ENCODE measurements at places on chromosomes 2 and 18.

GRCh38 chr2:143682436-143683055 is 553.3 kb downstream of the ARHGAP15 start:
- no peak for DNase-seq

- DNase-seq: no peak
These were observed 42.5 kb downstream of the SDC1 start for GRCh38 chr2:20182241-20182931.

- DNase-seq: no peak
These were observed 41.4 kb downstream of the PRKD3 start for GRCh38 chr2:37283207-37283606.

DNA sequence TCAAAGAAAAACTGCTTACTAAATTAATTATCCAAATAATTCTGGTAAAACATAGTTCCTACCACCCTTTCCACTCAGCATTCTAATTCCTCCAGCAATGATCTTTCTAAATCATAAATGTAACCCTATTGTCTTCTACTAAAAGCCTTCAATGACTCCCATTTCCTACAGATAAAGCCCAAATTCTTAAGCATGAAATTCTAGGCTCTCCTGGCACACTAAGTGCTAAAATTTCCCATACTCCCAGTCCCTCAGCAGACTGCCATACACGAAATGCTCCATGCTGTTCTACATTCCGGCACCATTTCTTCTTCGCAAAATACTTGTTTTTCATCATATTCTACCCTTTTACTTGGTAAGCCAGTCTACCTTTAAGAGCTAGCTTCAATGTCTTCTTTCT is 96.9 kb downstream of the CHN1 start:
- DNase-seq: no peak

DNA sequence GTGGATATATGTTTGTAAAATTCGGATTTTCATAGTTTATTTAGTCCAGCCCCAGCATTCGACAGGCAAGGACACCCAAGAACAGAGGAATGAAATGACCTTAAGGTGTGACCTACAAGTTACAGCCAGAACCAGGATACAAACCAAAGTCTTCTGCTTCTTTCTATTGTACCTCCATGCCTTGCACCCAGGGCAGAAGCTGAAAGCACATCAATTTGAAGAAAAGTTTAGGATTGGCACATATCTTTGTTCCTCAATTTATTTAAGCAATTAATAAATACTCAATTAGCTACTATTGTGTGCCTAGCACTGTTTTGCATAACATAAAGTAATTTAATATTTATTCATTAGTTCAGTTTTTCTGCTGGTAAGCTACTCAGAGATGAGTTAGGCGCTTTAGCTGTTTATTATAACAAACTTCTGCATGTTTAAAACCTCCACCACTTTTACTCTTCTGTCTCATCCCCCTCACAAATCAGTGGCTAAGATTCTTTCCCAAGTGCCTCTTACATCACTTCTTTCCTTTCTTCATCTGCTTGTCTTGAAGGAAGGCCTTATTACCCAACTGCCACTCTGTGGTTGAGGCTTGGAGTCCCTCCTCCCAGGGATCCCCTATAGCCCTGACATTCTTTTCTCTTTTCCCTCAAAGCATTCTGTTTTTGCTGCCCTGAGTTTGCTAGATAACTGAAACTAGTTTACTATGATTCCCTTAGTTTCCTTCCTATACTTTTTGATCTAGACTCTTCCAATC is 37.1 kb upstream of the DARS1 start:
- DNase-seq: no peak

DNA sequence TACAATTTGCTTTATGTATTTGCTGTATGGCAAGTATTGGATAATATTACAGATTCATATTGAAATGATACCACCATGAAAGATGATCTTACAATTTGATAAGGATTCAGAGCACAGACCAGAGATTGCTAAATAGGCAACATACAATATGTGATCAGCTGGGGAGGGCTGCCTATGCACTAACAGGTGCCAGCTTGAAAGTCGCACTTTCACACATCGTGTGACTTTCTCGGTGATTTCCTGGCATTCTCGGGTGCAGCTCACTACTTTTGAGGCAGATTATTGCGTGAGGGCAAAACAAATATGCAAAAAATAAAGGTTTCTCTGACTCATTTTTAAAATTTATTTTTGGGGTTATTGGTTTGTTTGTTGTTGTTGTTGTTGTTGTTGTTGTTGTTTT is 36.0 kb downstream of the RBMS1 start:
- no peak for DNase-seq

- DNase-seq: no peak
These were observed 214.7 kb downstream of the KCNS3 start for GRCh38 chr2:18093196-18093595.

DNA sequence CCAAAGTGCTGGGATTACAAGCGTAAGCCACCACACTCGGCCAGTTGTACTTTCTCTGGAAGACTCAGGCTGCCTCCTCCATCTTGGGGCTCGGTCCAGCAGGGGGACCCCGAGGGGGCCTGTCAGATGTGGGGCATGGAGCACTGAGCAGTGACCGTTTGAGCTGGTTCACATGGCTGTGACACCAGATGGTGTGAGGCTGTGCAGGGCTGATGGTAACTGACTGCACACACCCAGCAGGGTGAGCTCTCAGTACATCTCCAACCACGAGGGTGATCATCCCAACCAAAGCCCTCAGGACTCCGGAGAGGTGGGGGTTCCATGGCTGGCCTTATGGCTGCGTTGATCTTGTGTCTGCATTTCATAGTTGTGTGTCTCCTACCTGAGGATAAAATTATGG is 63.4 kb downstream of the FAM168B start:
- no peak for DNase-seq

DNA sequence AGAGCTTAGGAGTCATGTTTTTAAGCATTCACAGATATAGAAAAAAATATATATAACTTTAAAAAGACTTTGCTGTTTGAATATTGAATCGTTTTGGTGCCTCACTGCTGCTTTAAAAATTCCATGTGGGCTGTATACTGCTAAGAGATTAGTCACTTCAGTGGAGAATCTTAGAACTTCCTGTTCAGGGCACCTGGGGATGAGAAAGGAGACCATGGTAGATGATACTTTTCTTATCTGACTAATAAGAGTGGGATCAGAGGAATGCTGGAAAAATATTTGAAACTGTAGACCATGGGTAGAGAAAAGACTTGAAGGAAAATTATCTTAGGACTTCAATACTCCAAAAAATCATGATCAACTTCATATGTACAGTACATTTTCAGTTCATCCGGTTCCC is 442.2 kb upstream of the SETBP1 start:
- no peak for DNase-seq

DNA sequence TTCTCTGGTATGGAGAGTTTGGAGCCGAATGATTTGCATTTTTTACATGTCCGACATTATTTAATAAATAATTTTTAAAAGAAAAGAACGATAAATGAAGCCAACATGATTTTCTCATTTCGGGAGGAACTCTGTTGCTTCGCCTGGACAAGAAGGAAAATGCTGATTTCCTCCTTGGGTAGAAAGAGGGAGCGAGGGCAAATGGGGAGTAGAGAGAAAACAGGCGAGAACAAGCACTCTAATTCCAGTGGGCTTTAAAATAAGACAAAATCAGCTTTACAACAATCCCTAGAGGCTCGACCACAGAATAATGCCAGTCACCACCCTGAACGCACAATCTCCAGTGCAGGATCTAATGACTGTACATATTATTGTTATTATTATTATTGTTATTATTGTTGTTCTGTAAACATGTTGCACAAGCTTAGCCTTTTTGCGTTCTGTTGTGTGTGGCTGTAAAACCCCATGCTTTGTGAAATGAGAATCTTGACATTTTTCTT is 3.7 kb downstream of the DLX1 start:
- no peak for DNase-seq

- no peak for DNase-seq
These were observed 9.0 kb upstream of the DSEL start for GRCh38 chr18:67525328-67526099.

- DNase-seq: no peak
These were observed 20.0 kb upstream of the CAVIN2 start for GRCh38 chr2:191866675-191867506.

GRCh38 chr2:10619643-10620042 is 70.1 kb downstream of the NOL10 start:
- DNase-seq: no peak

DNA sequence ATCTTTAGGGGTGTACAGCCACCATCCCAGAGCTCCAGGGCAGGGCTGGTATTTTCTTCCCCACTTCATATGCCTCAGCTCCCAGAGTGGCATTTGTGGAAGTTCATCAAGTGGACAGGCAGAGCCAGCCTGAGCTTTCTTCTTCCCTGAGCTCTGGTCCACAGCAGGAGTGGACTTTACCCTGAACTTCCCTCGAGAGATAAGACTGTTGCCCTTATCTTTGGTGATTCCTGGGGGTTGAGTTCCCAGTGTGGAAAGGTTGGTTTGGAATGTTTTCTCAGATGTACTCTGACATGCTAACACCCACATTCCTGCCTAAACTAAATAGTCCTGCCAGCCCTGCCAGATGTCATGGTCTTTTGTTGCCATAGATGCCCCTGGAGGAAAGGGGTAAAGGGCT is 62.0 kb upstream of the LGALSL start:
- no peak for DNase-seq

DNA sequence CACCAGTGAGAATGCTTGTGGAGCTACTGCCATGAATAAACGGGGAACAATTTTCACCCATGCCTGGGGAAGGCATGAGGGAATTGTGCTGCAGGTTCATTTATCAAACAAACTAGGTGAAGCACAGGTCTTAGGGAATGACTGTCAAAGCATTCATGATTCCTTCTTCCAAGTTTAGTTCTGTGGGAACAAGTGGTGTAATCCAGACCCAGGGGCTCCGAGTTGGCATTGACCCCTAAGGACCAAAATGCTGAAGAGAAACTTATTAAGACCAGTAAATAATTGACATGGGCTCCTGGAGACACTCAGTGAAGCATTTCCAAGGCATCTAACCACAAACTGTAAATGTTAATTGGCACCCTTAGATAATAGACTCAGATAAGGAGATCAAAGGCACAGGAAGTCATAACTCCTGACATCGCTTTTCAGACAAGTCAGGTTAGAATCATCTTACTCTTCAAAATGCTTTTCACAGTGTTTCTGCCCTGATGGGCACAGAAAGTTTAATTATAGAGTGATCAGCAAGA is 96.9 kb downstream of the SPP2 start:
- no peak for DNase-seq

- no peak for DNase-seq
These were observed 1.9 kb downstream of the FIGN start for GRCh38 chr2:163733956-163734355.

GRCh38 chr2:26300234-26300925 is 45.6 kb upstream of the SELENOI start:
- no peak for DNase-seq

DNA sequence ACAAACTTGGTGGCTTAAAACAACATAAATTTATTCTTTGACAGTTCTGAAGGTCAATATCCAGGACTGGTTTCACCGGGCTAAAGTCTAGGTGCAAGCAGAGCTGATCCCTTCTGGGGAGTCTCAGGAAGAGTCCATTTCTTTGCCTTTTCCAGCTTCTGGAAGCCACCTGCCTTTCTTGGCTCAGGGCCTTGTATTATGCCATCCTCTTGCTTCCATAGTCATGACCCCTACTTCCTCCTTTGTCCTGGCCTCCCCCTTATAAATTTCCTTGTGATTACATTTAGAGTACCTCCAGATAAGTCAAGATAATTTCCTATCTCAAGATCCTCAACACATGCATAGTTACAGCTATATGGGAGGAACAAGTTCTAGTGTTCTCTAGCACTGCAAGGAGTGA is 1089.5 kb downstream of the LRP1B start:
- no peak for DNase-seq

DNA sequence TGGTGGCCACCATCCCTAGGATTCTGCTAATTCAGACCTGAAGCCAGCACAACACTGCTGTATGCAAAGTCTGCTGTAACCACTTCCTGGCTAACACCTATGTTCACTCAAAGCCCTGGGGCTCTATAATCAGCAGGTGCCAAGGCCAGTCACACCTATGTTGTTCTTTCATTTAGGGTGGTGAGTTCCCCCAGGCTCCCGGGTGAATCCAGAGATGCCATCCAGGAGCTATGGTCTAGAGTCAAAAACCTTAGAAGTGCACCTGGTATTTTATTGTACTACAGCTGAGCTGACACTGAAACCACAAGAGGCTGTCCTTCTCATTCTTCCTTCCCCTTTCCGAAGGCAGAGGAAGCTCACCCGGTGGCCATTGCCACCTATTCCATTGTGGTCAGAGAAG is 46.2 kb upstream of the CCDC141 start:
- no peak for DNase-seq
